ENCODE measurements at places on chromosomes 1 and 21.

DNA sequence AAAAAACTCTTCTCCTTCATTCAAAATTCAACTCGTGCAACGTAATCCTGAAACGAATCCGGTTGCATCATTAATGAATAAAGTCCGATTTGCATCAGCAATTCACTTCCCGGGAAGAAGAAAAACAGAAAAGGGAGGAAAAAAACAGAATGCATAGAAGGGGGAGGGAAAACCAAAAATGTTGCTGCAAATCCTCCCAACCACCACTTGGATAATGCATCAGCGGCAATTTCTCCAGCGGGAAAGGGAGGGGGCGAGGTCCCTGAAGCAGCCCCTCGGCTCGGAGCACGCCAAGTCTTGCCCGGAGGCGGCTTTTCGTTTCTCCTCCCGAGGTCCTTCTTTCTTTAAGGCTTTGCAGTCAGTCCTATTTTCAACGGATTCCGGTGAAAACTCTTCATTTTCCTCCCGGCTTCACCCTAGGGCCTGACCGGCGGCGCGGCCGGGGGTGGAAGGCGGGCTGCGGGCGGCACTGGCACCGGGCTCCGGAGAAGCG lies 723 bp downstream of the CDC42BPA start:
- no peak for DNase-seq

- no peak for DNase-seq
Measured at GRCh38 chr1:161266836-161267235, 8.3 kb downstream of the PCP4L1 start.

DNA sequence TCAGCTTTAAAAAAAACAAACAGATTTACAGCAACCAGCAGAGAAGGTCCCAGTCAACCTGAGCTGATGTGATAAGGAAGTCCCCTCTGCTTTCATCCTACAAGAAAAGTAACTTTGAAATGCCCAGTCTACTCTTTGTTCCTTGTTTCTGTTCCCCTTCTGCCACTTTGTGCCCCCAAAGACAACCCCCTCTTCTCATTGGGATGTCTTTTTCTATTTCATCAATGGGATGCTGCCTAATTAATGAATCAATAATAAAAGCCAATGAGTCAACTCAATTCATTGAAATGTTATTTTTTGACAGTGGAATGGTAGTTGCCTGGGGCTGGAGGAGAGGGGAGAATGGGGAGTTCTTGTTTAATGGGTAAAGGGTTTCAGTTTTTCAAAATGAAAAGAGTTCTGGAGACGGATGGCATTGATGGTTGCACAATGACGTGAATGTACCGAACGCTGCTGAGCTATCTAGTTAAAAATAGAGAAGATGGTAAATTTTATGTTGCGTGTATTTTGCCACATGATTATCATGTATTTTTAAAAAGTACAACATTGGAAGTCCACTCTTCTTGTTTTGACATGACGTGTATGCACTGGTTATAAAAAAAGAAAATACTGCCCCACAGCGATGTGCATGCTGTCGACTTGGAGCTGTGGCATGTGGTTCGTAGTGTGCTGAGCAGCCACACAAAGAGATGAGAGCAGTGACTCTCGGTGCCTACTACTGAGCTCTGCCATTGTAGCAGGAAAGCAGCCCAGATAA lies 22.4 kb upstream of the PADI2 start:
- no peak for DNase-seq

- no peak for DNase-seq
Measured at GRCh38 chr1:246811985-246812384, 87.8 kb downstream of the SCCPDH start.

DNA sequence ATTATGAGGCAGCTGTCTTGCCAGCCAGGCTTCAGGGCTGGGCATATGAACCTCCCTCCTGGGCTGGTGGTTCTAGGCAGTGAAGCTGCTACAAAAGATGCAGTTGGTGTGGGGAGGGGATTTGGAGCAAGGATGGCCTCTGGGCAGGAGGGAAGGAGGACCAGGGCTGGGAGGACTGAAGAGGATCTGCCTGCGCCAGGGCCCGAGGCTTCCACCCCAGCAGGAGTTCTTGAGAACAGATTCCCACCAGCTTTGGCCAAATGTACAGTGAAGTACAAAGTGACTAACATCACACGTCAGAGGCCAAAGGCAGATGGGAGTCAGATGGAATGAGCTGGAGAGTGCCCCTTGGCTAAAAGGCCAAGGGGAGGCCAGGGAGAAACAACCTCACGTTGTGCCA lies 62.4 kb downstream of the DDX20 start:
- DNase-seq = no peak

DNA sequence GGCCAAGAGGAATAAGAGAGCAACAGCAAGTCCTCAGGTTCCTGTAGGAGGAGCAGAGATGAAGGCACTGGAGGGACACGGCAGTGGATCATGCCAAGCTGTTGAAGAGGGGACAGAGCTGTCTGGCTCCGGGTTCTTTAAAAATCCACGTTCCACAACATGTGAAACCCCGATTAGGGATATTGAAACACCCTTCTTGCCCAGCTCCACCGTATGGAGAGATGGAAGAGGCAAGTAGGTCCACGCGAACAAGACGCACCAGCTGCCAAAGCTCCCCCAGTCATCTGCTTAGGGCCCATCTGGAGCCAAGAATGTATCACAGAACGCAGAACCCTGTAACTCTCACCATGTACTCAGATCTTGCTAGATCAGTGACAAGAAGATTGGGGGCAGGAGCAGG lies 3.9 kb downstream of the C1orf198 start:
- DNase-seq = no peak

GRCh38 chr1:231417513-231417912 lies 4.6 kb downstream of the EGLN1 start:
- no peak for DNase-seq

DNA sequence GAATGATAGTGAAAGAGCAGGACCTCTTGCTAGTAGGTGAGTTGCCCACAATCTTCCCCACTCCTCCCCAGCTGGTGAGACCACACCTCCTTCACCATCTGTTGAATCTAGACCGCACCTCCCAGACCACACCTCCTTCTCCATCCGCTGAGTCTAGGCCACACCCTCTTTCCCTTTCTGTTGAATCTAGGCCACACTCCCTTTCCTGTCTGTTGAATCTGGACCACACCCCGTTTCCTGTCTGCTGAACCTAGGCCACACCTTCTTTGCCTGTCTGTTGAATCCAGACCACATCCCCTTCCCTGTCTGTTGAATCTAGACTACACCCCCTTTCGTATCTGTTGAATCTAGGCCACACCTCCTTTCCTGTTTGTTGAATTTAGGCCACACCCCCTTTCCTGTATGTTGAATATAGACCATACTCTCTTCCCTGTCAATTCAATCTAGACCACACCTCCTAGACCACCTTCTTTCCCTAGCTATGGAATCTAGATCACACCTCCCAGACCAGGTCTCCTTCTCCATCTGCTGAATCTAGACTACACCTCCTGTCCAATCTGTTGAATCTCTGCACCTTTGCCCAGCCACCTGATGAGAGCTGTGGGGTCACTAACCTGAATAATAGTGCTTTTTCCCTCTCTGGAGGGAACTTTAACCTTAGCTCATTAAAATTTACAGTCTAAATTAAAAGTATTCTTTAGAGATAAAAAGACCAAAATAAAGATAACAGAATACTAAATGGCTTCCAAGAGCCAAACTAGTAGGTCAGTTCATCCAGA lies 116.3 kb downstream of the DAB1 start:
- DNase-seq = peak; percentile 54

DNA sequence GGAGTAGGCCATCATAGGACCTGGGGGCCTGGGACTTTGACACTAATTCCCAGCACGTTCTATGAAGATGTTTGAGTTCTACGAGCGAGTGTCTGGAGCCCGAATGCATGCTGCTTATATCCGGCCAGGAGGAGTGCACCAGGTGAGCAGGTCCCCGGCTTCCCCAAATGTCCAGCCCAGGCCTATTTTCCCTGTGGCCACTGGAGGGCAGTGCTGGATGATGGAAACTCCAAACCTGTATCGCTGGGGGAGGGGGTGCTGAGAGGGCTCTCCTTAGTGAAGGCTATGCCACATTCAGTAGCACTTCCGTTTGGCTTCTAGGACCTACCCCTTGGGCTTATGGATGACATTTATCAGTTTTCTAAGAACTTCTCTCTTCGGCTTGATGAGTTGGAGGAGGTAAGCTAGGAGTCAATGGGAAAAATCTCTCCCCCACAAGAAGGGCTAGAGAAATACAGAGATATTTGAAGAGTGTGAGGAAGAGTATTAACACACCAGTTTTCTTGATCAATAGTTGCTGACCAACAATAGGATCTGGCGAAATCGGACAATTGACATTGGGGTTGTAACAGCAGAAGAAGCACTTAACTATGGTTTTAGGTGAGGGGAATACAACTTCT lies 5.2 kb upstream of the FCER1G start:
- DNase-seq = peak; percentile 86

All from CD4-positive, alpha-beta T cell (primary cell).